ENCODE measurements at places on chromosomes 11 and 22. TPM values are rescaled to one million over a fixed set of nuclear protein-coding genes. Genes with fewer than 3 reads are reported as not detected.

RTN4R gene
- 0.79 TPM for polyA plus RNA-seq

KCNJ11 gene
- 0.46 TPM for polyA plus RNA-seq

DNA sequence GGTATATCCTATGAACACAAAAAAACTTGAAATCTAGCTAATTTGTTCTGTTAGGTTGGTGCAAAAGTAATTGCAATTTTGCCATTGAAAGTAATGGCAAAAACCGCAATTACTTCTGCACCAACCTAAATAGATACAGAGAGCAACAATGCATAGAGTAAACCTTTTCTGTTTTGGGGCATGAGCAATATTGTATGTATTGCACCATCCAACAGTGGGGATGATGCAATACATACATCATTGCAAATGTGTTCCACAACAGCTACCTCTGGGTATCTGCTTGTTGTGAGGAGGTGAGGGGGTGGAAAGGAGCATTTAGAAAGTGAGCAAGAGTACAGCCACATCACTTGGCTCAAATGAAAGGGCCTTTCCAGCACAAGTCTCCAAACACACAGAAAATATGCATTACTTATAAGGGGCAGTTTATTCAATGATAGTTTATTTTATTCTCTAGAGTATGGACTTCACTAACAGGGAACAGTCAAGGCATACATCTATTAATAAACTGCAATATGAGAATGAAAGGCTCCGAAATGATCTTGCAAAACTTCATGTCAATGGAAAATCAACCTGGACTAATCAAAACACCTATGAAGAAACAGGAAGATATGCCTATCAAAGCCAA lies 77.3 kb downstream of the DEUP1 start:
- no peak overlapping the region for H3K4me3 ChIP-seq
- H3K36me3 ChIP-seq, result no peaks in the 10 kb centered on the region
- H3K4me1 ChIP-seq, result no peaks in the 10 kb centered on the region
- no peak for DNase-seq

- H3K4me1 ChIP-seq, result peaks cover 14% of the 10 kb centered on the region
- peak; percentile 43 for DNase-seq
These were observed 4.9 kb upstream of the TCN2 start for GRCh38 chr22:30602049-30602448.

- no peak for DNase-seq
- no peaks in the 10 kb centered on the region for H3K36me3 ChIP-seq
- no peak overlapping the region for H3K27ac ChIP-seq
- peaks cover 6% of the 10 kb centered on the region for H3K4me1 ChIP-seq
- H3K27me3 ChIP-seq, result no peaks in the 10 kb centered on the region
- no peak overlapping the region for H3K4me3 ChIP-seq
These were observed 30.2 kb downstream of the GGT5 start for GRCh38 chr22:24214467-24215285.

GRCh38 chr22:17791196-17791595 lies 16.9 kb upstream of the BID start:
- H3K4me3 ChIP-seq, result no peak overlapping the region
- DNase-seq, result no peak
- H3K4me1 ChIP-seq, result peaks cover 15% of the 10 kb centered on the region
- no peaks in the 10 kb centered on the region for H3K27me3 ChIP-seq
- no peak overlapping the region for H3K27ac ChIP-seq

- no peak overlapping the region for H3K27ac ChIP-seq
- H3K4me1 ChIP-seq, result no peaks in the 10 kb centered on the region
- H3K4me3 ChIP-seq, result no peak overlapping the region
- no peaks in the 10 kb centered on the region for H3K36me3 ChIP-seq
- no peak for DNase-seq
These were observed 42.4 kb downstream of the ADAMTS15 start for GRCh38 chr11:130490682-130491449.

- no peaks in the 10 kb centered on the region for H3K27me3 ChIP-seq
- H3K4me1 ChIP-seq, result no peaks in the 10 kb centered on the region
- no peak overlapping the region for H3K4me3 ChIP-seq
- DNase-seq, result no peak
- H3K27ac ChIP-seq, result no peak overlapping the region
These were observed 8.0 kb downstream of the TOLLIP start for GRCh38 chr11:1301220-1302000.

DNA sequence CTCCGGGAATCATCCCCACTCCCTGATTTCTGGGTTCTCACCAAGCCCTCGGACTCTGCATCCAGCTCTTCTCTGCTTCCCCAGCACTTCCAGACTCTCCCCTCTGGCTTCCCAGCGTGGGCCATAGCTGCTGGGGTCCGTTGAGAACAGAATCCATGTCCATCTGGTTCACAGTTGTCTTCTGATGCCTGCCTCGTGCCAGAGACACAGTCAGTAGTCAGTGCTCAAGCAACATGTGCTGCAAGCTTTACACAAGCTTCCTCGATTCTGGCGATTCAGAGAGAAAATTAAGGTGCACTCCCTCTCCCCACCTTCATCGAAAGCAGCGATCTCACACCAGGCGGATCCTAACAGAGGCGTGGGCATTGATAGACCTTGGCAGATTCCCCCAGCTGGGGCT lies 495.5 kb downstream of the TBC1D22A start:
- no peak overlapping the region for H3K4me3 ChIP-seq
- DNase-seq, result no peak
- no peaks in the 10 kb centered on the region for H3K27me3 ChIP-seq
- no peaks in the 10 kb centered on the region for H3K4me1 ChIP-seq

DNA sequence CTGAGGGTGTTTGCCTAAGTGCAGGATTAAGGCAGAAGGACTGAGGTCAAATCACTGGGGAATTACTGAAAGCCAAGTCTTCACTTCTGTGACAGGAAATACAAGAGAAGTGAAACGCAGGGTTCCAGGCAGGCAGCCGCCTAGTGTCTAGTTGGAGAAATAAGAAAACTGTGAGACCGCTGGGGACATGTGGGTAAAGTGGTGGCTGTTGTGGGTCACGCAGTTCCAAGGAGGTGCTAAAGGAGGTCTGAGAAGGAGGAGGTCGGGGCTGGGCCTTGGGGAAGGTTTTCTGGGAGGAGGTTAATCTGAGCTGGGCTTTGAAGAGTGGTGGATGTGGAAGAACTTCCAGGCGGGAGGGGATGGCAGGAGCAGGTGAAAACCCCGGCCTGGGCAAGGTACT lies 11.2 kb downstream of the MCM5 start:
- peak; percentile 84 for DNase-seq
- H3K27ac ChIP-seq, result peak overlapping the region; percentile 99
- peaks cover 2% of the 10 kb centered on the region for H3K36me3 ChIP-seq
- no peak overlapping the region for H3K4me3 ChIP-seq

- H3K27ac ChIP-seq, result no peak overlapping the region
- no peak overlapping the region for H3K4me3 ChIP-seq
- H3K27me3 ChIP-seq, result no peaks in the 10 kb centered on the region
- no peak for DNase-seq
- peaks cover 5% of the 10 kb centered on the region for H3K4me1 ChIP-seq
These were observed 155.5 kb upstream of the DDI1 start for GRCh38 chr11:103880968-103881367.

- H3K4me1 ChIP-seq, result peaks cover 51% of the 10 kb centered on the region
- H3K4me3 ChIP-seq, result peak within 1 kb of the TSS; percentile 75
- H3K27ac ChIP-seq, result peak within 1 kb of the TSS; percentile 46
- H3K36me3 ChIP-seq, result peaks cover 18% of the 10 kb centered on the region
- H3K27me3 ChIP-seq, result no peaks in the 10 kb centered on the region
- DNase-seq, result peak; percentile 68
These were observed at the start of gene RPS6KA4 for GRCh38 chr11:64358907-64359711. Gene RPS6KA4, plus strand, starts transcription at chr11:64359162. Its CDS starts 74 bp downstream, at chr11:64359236.

GRCh38 chr22:24106385-24107381 lies 74.6 kb upstream of the SUSD2 start:
- peak; percentile 66 for DNase-seq
- no peaks in the 10 kb centered on the region for H3K4me1 ChIP-seq
- no peak overlapping the region for H3K27ac ChIP-seq
- H3K27me3 ChIP-seq, result no peaks in the 10 kb centered on the region
- H3K36me3 ChIP-seq, result no peaks in the 10 kb centered on the region
- no peak overlapping the region for H3K4me3 ChIP-seq

Data from B cell (primary cell).